Thyroid gland (tissue), 4 donors: ENCODE measurements at places on chromosomes 12 and 14.

DNA sequence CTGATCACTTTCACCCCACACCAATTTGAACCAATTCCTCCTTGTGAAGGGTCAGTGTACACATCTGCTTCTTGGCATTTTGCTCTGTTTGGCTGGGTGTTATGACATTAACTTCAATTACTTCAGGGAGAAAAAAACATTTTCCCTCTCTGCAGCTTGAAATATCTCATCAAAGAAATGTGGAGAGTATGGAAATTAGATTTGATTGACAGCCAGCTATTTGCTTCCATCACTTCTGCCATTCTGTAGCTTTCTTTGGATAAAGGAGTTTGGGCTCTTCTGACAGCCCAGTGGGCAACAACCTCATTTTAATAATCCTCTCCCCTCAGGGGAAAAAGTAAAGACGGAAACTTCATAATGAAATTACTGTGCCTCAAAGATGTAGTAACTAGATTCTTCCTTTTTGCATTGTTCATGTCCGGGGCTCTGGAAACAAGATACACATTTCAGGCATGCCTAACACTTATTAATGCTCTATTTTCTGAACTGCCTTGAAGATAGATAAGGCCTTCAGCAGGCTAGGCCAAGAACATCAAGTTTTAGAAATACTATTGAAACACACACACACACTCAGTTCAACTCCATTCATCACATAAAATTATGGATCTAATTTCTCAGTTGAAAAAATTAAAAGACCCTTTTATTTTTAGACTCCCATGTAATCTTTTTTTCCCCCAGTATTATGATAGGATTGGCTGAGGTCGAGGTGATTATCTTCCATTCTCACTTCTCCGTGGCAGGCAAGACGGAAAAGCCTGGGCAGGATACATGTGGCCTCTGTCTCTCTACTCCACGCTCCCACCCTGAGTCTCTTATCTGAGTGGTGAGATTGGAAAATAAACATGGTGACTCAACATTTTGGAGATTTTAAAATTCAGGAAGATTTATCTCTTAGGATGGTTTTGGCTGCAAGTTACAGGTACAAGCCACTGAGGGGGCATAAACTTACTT is 10.3 kb upstream of the GPHB5 start:
- H3K4me3 ChIP-seq, result no peak overlapping the region
- no peaks in the 10 kb centered on the region for H3K4me1 ChIP-seq
- H3K36me3 ChIP-seq, result no peaks in the 10 kb centered on the region
- DNase-seq, result no peak
- no peak overlapping the region for H3K27ac ChIP-seq

DNA sequence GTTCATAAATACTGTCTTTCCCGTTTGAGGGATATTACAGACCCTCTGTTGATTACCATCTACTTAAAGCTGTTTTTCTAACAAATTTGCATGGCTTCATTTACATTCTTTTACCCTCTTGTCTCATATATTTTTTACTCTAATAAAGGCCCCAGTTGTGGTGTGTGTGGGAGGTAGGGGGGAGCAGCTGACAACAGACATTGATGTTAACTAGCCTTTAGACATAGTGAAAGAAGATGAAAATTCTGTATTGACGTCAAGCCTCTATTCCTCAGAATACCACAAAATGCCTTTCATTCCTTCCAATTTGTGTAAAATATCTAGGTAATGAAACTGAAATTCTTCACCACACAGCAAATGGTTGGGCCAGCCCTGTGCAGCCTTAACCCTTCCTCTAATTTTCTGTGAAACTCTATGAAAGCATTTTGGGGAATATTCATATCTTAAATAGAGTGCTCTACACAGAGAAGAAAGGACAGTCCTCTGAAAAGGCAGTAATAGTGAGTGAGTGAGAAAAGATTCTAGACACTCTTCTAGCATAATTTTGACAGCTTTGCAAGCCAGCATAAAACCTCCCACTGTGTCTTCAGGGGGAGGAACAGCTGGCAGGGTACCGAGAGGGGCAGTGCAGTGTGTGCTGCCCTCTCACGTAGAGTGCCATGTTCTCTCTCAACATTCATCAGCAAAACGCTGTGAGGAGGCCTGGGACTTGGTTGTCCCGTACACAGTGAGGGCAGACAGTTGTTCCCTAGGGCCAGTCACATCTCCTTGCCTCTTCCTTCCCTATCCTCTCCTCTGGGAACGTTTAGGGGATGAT is 20.1 kb upstream of the CERS5 start:
- H3K4me3 ChIP-seq, result no peak overlapping the region
- H3K27ac ChIP-seq, result peak overlapping the region; percentile 27
- H3K27me3 ChIP-seq, result no peaks in the 10 kb centered on the region
- H3K4me1 ChIP-seq, result peaks cover 16% of the 10 kb centered on the region
- no peaks in the 10 kb centered on the region for H3K36me3 ChIP-seq

- H3K27me3 ChIP-seq, result no peaks in the 10 kb centered on the region
- H3K4me3 ChIP-seq, result no peak overlapping the region
- DNase-seq, result no peak
- no peaks in the 10 kb centered on the region for H3K36me3 ChIP-seq
- no peak overlapping the region for H3K27ac ChIP-seq
Observed at GRCh38 chr12:67827820-67828383, 161.3 kb upstream of the IFNG-AS1 start.

DNA sequence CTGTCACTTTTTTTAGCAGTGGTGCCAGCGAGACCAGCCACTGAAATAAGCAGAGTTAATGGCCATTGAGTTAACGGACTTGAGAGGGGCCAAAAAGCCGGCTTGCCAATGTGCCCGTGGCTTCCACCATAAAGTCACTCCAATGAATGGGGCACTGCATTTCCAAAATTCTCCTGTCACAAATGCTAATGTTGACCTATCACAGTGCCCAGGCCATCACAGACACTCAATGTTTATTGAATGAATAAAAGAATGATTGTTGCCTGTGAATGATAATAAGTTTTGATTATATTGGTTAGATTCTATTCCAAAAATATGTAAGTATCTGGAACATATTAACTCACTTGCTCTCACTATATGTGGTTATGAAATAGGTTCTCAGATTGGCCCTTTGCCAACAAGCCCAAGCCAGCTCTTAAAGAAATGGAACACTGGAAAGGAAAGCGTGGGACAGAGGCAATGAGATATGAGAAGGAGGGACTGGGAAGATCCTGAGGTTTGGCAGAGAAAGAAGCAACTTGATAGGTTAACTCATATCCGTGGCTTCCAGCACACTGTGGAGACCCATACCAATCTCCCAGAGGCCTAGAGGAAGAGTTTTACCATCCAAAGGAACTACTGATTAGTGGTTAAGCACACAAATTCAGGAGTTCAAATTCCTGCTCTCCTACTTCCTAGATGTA is 108.7 kb downstream of the BTG1 start:
- DNase-seq, result no peak
- H3K36me3 ChIP-seq, result no peaks in the 10 kb centered on the region
- H3K4me3 ChIP-seq, result no peak overlapping the region
- no peak overlapping the region for H3K27ac ChIP-seq

GRCh38 chr12:52280796-52281560 is 6.5 kb downstream of the KRT86 start:
- peaks cover 31% of the 10 kb centered on the region for H3K4me1 ChIP-seq
- no peak overlapping the region for H3K4me3 ChIP-seq
- H3K27ac ChIP-seq, result peak overlapping the region; percentile 98
- no peaks in the 10 kb centered on the region for H3K36me3 ChIP-seq
- no peaks in the 10 kb centered on the region for H3K27me3 ChIP-seq
- peak; percentile 77 for DNase-seq

- no peak overlapping the region for H3K27ac ChIP-seq
- DNase-seq, result peak; percentile 7
- no peaks in the 10 kb centered on the region for H3K4me1 ChIP-seq
- no peaks in the 10 kb centered on the region for H3K36me3 ChIP-seq
- H3K4me3 ChIP-seq, result no peak overlapping the region
- H3K27me3 ChIP-seq, result no peaks in the 10 kb centered on the region
Observed at GRCh38 chr12:30850684-30851083, 75.9 kb upstream of the TSPAN11 start.

DNA sequence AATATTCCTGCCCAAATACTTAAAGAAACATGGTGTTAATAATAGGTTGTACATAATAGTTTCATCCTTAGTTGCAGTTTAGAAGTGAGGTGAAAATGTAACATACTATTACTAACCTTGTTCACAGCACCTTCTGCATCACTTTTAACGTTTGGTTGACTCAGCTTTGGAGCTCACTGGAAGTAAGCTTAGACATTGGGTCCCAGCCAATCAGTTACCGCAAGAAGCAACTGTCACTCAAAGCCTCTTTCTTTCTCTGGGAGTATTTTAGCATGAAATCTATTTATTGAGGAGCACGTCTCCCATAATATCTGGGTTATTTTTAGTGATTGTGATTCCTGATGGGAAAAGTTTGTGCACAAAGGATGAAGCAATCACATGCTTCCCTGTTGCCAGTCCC is 472.6 kb downstream of the SNAPC1 start:
- H3K4me3 ChIP-seq, result no peak overlapping the region
- H3K36me3 ChIP-seq, result no peaks in the 10 kb centered on the region
- H3K27ac ChIP-seq, result no peak overlapping the region
- no peaks in the 10 kb centered on the region for H3K27me3 ChIP-seq
- no peaks in the 10 kb centered on the region for H3K4me1 ChIP-seq

GRCh38 chr12:113683574-113683973 is 211.9 kb upstream of the LHX5 start:
- H3K27ac ChIP-seq, result no peak overlapping the region
- no peak for DNase-seq
- no peak overlapping the region for H3K4me3 ChIP-seq
- no peaks in the 10 kb centered on the region for H3K4me1 ChIP-seq
- no peaks in the 10 kb centered on the region for H3K36me3 ChIP-seq
